ENCODE measurements at places on chromosomes 6 and 20. TPM values are rescaled to one million over a fixed set of nuclear protein-coding genes. Genes with fewer than 3 reads are reported as not detected.

DNA sequence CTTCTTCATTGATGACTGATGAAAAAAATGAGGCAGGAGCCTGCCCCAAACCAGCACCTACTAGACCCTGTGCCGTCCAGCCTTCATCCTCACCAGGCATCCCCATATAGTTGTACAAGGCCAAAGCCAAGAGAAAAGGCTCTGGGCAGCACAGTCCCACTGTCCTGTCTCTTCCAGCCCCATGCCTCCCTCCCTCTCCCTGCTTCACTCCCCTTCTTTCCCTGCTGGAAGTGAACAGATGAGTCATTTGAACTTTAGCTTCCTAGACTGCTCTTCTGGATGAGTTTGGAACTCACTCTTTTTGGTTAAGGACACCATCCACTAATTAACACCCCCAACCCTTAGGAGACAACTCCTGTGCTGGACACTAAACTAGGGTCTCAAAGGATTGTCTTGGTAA lies 235.2 kb downstream of the LRFN2 start:
- no peak for DNase-seq

SMLR1 gene
- total RNA-seq: not detected

DNA sequence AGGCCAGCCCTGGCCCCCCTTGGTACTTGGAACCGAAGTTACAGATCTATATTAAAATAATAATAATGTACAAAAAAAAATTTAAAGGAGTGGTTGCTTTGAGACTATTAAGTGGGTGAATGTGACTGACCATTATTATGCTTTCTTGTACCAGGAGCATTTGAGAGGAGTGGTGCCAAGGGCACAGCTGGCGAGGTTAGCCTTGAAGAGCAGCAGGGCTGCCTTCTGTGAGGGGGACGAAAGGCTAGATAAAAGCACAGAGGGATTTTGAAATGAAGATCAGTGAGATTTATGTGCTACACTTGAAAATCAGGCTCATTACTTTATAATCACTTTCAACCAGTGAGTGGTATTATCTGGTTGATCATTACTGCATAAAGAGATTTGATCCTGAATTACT lies 48.6 kb downstream of the FIG4 start:
- no peak for DNase-seq

DNA sequence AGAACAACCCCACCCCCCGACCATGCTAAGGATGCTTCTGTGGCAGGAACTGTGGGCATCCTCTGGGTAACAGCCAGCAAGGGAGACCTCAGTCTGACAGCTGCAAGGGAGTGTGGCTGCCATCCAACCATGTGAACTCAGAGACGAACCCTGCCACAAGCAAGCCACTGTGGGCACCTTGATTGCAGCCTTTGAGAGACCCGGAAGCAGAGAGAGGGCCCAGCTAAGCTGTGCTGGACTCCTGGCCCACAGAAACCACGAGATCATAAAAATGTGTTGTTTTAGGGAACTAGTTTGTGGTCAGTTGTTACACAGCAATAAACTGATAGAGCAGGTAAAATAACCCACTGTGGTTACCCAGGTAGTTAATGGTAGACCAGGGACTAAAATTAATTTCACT lies 414.6 kb downstream of the CDH26 start:
- DNase-seq: no peak
